A549 (cell line): ENCODE measurements at places on chromosomes 12 and 14.

DNA sequence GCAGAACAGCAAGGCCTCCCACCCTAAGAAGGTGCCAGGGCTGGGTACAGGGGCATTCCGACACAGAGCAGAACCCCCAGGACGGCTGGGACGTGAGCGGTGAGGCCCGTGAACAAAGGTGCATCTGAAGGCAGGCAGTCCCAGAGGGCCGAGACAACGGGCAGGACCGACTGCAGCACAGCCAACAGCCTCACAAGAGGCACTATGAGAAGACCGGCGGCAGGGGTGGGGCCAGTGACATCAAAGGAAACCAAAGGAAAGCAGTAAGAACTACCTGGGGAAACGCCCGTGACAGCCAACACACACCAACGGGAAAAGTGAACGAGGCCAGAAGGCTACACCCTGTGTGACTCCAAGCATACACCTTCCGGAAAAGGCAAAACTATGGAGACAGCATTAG is 9.1 kb downstream of the BTBD6 start:
- no peak for DNase-seq

- no peak for DNase-seq
Observed at GRCh38 chr12:94290353-94290752, 142.0 kb downstream of the PLXNC1 start.

DNA sequence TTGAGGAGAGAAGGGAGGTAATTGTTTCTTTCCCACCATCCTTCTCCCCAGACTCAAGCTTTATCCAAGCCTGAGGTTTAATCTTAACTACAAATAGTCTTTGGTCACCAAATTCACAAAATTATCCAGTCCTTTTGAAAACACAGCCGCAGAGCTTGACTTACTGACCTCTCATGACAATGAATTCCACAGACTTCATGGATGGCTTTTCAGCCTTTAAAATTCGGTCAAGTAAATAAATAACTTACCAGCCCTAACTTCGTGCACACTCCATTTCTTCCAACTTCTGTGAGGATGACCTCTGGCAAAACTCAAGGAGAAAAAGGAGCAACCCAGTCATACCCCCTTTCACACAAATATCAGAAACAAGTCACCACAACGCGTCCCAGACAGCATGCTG is 137.0 kb upstream of the CDKN3 start:
- no peak for DNase-seq

- DNase-seq: no peak
Observed at GRCh38 chr12:112179916-112180315, 54.6 kb downstream of the TRAFD1 start.

GRCh38 chr14:24051789-24052655 is at the start of gene CARMIL3:
TSS of gene CARMIL3 (plus strand) at chr14:24052009. CDS start at chr14:24052154, 145 bp downstream.
- peak; percentile 62 for DNase-seq

DNA sequence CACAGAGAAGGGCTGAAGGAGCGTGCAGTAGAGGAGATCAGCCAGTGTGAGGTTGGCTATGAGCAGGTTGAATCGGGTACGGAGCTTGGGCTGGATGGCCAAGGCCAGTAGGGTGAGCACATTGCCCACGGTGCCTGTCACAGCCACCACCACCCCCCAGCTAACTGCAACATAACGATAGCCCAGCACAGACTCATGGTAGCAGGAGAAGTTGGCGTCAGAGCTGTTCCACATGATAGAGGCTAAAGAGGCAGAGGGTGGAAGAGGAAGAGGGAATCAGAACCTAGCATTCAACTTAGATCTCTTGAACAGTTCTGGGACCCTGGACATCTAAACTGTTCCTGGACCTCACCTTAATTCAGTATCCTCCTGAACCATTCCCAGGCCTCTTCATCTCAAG is 668 bp downstream of the GPR84 start:
- DNase-seq: no peak

GRCh38 chr12:54447917-54448316 is 25.5 kb downstream of the GTSF1 start:
- no peak for DNase-seq

- no peak for DNase-seq
Observed at GRCh38 chr12:3202096-3202495, 124.9 kb downstream of the TSPAN9 start.

- no peak for DNase-seq
Observed at GRCh38 chr12:28500373-28501024, 310.2 kb downstream of the CCDC91 start.

DNA sequence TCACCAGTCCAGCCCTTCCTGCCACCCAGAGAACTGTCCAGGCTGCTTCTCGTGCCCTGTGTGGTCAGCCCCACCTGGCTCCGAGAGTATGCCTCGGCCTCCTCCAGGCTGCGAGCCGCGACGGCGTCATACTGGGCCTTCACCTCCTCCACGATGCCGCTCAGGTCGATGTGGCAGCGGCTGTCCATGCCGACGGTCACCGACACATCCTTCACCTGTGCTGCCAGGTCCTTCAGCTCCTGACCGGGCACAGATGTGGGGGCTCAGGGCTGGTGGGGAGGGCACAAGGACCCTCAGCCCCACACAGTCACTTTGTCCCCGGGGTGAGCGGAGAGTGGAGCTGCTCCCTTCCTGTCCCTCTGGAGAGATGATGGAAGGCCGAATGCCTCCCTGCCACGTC is 18.3 kb downstream of the KRT80 start:
- no peak for DNase-seq

GRCh38 chr14:93912782-93913181 is 14.4 kb upstream of the FAM181A start:
- no peak for DNase-seq

DNA sequence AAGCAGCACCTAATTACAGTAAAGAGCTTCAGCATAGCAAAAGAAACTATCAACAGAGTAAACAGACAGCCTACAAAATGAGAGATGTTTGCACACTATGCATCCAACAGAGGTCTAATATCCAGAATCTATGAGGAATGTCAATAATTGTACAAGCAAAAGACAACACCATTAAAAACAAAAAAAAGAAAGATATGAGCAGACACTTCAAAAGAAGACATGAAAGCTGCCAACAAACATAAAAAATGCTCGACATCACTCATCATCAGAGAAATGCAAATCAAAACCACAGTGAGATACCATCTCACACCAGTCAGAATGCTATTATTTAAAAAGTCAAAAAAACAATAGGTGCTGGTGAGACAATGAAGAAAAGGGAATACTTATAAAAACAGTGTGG is 273.1 kb downstream of the TMTC2 start:
- DNase-seq: no peak

DNA sequence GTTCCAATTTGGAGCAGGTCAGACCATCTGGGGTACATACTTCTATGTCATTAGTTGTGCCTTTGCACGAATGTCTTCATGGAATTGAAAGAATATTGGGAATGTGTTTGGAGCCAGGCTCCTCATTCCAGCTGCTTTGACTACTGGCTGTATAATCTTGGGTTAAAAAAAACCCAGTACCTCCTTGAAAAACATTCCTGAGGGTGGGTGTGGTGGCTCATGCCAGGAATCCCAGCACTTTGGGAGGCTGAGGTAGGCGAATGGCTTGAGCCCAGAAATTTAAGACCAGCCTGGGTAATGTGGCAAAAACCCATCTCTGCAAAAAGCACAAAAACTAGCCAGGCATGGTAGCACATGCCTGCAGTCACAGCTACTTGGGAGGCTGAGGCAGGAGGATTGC is 125.6 kb downstream of the TTC8 start:
- no peak for DNase-seq

- DNase-seq: peak; percentile 46
Observed at GRCh38 chr14:105204206-105204930, 23.3 kb upstream of the NUDT14 start.

GRCh38 chr14:31970744-31971143 is 106.4 kb upstream of the ARHGAP5 start:
- DNase-seq: no peak

- no peak for DNase-seq
Observed at GRCh38 chr14:66377574-66377973, 108.6 kb upstream of the CCDC196 start.

- no peak for DNase-seq
Observed at GRCh38 chr12:34396861-34397590, 374.7 kb downstream of the ALG10 start.

GRCh38 chr12:41442896-41443295 is 254.8 kb downstream of the PDZRN4 start:
- no peak for DNase-seq

DNA sequence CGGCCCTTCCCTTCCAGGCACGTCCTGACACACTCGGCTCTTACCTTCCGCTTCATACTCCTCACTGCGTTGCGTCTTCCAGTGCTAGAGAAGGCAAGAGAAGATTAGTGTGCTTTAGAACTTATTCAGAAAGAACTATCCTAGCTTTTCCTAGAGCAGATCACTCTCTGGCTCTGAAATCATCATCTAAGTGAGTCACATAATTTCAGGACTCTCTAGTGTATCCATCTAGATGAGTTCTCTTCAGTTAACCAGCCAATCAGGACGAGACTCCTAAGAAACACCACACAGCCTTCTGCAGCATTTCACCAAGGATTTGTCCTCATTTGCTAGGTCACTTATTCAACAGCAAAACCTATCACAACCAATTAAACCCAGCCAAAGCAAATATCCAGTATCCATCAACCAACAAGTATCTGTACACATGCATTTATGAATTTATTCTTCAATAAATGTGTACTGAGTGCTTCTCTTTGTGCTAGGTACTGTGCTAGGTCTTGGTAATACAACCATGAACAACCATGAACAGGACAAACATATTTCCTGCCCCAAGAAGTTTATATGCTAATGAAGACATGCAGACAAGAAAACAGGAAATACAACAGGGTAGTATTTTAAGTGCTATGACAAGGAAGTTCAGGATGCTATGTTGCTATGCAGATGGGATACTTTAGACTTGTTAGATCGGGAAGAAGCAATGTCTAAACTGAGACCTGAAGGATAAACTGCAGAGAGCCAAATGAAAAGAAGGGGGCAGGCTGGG is 52.1 kb downstream of the NIN start:
- DNase-seq: no peak

- no peak for DNase-seq
Observed at GRCh38 chr14:91354979-91355685, 62.5 kb downstream of the CCDC88C start.

- DNase-seq: no peak
Observed at GRCh38 chr12:62446754-62447452, 19.7 kb upstream of the MON2 start.

DNA sequence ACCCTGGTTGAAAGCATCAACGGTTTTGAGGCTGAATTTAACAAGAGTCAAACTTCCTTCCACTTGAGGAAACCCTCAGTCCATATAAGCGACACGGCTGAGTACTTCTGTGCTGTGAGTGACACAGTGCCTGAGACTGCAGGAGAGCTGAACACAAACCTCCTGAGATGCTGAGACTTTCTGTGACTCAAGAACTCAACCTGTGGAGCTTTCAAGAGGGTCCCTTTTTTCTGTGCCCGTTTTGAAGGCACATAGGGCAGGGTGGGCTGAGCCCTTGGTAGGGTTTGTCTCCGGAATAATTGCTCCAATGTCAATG is 305.3 kb upstream of the OR4E1 start:
- DNase-seq: no peak

GRCh38 chr14:79605849-79606248 is 605.5 kb downstream of the DIO2 start:
- no peak for DNase-seq

DNA sequence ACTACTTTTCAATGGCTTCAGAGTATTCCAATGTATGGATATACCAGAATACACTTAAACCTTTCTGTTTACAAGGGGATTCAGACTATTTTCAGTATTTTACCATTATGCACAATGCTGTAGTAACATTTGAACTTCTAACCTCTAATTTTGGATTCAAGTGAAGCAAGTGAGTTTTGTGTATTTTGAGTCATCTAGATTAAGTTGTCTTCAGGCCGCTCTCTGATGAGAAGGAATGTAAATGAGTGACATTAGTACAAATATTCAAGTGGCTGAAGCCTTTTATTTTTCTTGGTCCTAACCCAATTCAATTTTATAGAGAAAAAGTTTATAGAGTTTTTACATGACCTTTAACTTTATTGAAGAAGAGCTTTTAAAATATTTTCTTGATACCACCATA is 125.6 kb downstream of the PDE3A start:
- no peak for DNase-seq

GRCh38 chr14:68677476-68677875 is 115.4 kb downstream of the ZFP36L1 start:
- DNase-seq: no peak

DNA sequence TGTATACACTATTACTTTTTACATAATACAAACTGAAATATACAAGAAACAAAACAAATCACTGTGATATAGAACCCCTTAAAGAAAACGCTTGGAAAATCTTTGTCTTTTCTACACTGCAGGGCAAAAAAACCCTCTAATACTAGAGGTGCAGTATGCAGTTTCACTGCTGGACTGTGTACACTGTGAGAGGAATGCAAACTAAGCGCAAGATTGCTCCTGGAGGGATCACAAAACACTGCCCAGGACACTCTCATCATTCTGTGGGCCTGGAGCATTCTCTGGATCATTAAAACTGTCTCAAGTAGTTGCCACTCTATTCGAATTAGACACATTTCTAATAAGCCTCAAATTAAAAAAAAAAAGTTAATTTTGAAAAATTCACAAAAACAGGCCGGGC is 217.6 kb downstream of the MED13L start:
- DNase-seq: no peak

GRCh38 chr12:47382305-47382704 is 302.5 kb upstream of the AMIGO2 start:
- peak; percentile 44 for DNase-seq

DNA sequence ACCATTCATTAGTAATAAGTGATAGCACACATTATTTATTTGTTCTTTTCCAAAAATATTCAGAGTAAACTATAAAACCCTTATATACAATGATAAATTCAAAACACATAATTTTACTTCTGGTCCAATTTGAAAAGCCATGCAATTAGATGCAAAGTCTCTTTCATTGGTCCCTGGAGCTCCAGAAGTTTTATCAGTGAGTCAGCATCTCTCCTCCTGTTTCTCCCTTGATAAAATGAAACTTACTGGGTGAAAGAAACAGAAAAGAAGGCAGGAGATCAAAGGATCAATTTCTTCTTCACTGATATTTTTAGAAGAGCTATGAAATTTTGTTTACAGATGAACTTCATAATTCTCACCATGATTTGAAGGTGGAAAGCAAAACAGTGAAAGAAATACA is 47.5 kb downstream of the IFNG start:
- DNase-seq: no peak

GRCh38 chr14:74521756-74522155 is 28.2 kb downstream of the ISCA2 start:
- DNase-seq: no peak

DNA sequence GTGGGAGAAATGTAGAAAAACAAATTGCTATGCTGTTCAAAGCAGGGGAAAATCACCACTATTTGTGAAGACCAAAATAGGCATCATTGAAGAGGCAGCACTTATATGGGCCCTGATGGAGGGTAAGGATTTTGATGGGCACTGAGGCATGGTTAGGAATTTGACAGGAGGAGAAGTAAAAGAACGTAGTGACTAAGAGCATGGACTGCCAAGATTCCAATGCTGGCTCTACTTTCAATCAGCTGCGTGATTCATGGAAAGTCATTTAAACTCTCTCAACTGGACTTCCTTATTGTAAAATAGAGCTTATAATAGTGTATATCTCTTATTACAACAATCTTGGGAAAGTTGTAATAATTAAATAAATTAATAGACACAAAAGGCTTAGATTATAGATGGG is 267.7 kb upstream of the G2E3 start:
- DNase-seq: no peak
